Naive thymus-derived CD4-positive, alpha-beta T cell (primary cell): ENCODE measurements at places on chromosomes 7 and 10. TPM values are rescaled to one million over a fixed set of nuclear protein-coding genes. Genes with fewer than 3 reads are reported as not detected.

KIAA1549 gene
- total RNA-seq, result 0.19 TPM

WNT2 gene
- not detected for total RNA-seq

ELMO1 gene
- 119 and 132 TPM in 2 replicates for total RNA-seq

HTRA1 gene
- 0.49 TPM for total RNA-seq

TUBAL3 gene
- total RNA-seq, result not detected

TMEM176A gene
- total RNA-seq, result 1.3 TPM

NPY gene
- not detected for total RNA-seq

GRM3 gene
- total RNA-seq, result not detected

TES gene
- 102 TPM for total RNA-seq

GRCh38 chr7:135741905-135742304 lies 6.7 kb downstream of the FAM180A start:
- no peak for DNase-seq
- H3K4me1 ChIP-seq, result no peaks in the 10 kb centered on the region
- no peaks in the 10 kb centered on the region for H3K27me3 ChIP-seq
- no peaks in the 10 kb centered on the region for H3K36me3 ChIP-seq
- no peak overlapping the region for H3K27ac ChIP-seq

GRCh38 chr7:946256-946996 lies 8.1 kb downstream of the ADAP1 start:
- H3K27ac ChIP-seq, result no peak overlapping the region
- no peak for DNase-seq
- H3K36me3 ChIP-seq, result no peaks in the 10 kb centered on the region
- no peak overlapping the region for H3K4me3 ChIP-seq

- H3K4me3 ChIP-seq, result no peak overlapping the region
- peaks cover 21% of the 10 kb centered on the region for H3K4me1 ChIP-seq
- no peaks in the 10 kb centered on the region for H3K36me3 ChIP-seq
- H3K27ac ChIP-seq, result no peak overlapping the region
Observed at GRCh38 chr10:123139521-123140163, 3.9 kb downstream of the HMX3 start.

DNA sequence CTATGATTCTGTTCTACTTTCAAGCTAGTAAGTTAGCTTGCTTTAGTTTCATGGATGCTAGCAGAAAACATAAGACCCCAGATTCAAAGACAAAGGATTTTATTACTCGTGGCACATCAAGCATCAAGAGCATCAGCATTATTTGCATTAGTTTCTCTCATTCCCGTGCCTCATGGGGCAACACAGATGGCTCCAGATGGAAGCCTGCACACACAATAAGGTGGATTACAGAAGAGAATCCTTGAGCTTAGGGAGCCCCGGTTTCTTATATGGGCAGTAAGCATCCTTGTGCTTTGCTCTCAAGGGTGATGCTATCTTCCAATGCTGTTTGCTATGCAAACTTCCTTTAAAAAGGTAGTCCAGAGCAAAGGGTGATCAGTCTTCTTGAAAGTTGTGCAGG lies 10.7 kb upstream of the CAPZA2 start:
- H3K36me3 ChIP-seq, result no peaks in the 10 kb centered on the region
- peaks cover 2% of the 10 kb centered on the region for H3K27me3 ChIP-seq
- no peak overlapping the region for H3K27ac ChIP-seq
- no peak overlapping the region for H3K4me3 ChIP-seq
- H3K4me1 ChIP-seq, result no peaks in the 10 kb centered on the region

DNA sequence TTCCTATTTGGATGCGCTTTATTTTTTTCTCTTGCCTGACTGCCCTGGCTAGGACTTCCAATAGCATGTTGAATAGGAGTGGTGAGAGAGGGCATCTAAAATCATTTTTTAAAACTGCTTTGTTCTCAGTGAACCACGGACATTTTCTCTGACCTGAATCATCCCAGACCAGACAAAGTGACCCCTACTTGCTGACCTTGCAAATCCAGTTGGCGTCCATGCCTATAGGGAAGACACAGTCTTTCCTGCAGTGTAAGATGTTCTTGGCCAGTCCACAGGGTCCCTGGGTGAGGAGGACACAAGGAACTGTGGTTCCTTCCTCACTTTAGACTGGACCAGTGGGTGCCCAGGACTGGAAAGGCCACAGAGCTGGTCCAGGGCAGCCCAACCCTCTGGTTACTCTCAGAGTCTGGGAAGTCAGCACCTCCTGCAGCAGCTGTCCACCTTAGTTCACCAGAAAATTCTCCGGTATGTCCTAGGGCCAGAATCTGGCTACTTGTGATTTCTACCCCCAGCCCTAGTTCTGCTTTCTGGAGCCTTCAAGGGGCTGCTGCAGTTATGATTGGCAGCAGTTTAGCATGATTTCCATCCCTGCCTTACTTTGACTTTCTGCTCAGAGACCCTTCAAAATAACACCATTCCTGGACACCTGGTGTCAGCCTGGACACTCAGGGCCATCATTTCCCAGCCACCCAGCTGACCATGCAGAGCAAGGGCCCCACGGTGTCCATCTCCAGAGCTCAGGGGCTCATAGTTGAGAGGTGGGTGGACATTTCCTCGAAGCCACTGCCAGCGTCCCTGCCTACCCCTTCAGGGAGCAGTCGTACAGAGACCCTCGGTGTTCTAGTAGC lies 19.3 kb downstream of the VIPR2 start:
- DNase-seq, result no peak
- no peaks in the 10 kb centered on the region for H3K27me3 ChIP-seq
- H3K4me1 ChIP-seq, result no peaks in the 10 kb centered on the region
- no peak overlapping the region for H3K4me3 ChIP-seq
- no peak overlapping the region for H3K27ac ChIP-seq
- H3K36me3 ChIP-seq, result no peaks in the 10 kb centered on the region

DNA sequence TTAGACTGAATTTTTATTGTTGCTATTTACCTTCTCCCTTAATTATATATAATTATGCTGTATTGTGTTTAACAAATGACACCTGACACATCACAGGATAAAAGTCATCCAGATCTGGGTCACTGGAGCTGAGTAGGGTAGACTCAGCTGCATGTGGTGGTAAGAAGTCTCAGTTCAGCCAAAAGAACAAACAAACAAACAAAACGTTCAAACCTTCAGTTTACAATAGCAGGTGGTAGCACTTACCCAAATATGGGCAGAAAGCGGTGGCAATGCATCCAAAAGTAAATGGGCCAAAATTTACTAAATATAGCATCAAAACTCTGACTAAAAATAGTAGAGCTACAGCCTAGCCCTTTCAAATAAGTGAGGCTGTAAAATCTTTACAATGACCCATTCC lies 42.2 kb downstream of the ZWINT start:
- DNase-seq, result no peak
- H3K4me1 ChIP-seq, result no peaks in the 10 kb centered on the region
- no peaks in the 10 kb centered on the region for H3K27me3 ChIP-seq
- no peak overlapping the region for H3K4me3 ChIP-seq
- no peak overlapping the region for H3K27ac ChIP-seq

- no peaks in the 10 kb centered on the region for H3K27me3 ChIP-seq
- no peak for DNase-seq
- no peak overlapping the region for H3K4me3 ChIP-seq
Observed at GRCh38 chr10:5609952-5610616, 56.3 kb downstream of the ASB13 start.

GRCh38 chr7:83001362-83002040 lies 161.2 kb downstream of the PCLO start:
- no peaks in the 10 kb centered on the region for H3K27me3 ChIP-seq
- no peak overlapping the region for H3K4me3 ChIP-seq
- H3K4me1 ChIP-seq, result no peaks in the 10 kb centered on the region
- no peak overlapping the region for H3K27ac ChIP-seq
- no peaks in the 10 kb centered on the region for H3K36me3 ChIP-seq

GRCh38 chr7:157964521-157964920 lies 623.1 kb downstream of the PTPRN2 start:
- no peak overlapping the region for H3K27ac ChIP-seq
- no peaks in the 10 kb centered on the region for H3K27me3 ChIP-seq
- no peaks in the 10 kb centered on the region for H3K36me3 ChIP-seq

DNA sequence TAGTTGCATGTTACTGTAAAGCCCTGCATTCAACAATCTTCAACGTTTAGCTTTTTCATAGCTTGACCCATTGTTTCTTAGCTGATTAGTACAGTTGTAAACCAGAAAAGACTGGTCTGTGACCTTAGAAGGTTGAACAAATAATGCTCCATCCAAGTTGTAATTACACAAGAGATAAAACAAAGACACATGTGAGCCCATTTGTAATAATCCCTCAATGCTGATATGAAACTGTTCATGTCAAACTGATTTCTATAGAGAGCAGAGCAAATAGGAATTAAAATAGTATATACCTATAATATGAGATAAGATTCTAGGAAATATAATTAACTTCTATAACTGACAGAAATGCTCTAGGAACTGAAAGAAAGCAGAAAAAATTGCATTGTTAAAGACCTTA lies 94.7 kb upstream of the SLC25A13 start:
- no peaks in the 10 kb centered on the region for H3K36me3 ChIP-seq
- H3K4me1 ChIP-seq, result no peaks in the 10 kb centered on the region
- no peak for DNase-seq
- no peak overlapping the region for H3K27ac ChIP-seq
- no peak overlapping the region for H3K4me3 ChIP-seq

- H3K27ac ChIP-seq, result no peak overlapping the region
- no peaks in the 10 kb centered on the region for H3K36me3 ChIP-seq
- DNase-seq, result no peak
- H3K27me3 ChIP-seq, result no peaks in the 10 kb centered on the region
- no peak overlapping the region for H3K4me3 ChIP-seq
- H3K4me1 ChIP-seq, result no peaks in the 10 kb centered on the region
Observed at GRCh38 chr7:18760046-18760445, 264.5 kb downstream of the HDAC9 start.

- no peaks in the 10 kb centered on the region for H3K36me3 ChIP-seq
- H3K4me3 ChIP-seq, result no peak overlapping the region
- H3K27me3 ChIP-seq, result no peaks in the 10 kb centered on the region
- H3K4me1 ChIP-seq, result no peaks in the 10 kb centered on the region
- no peak for DNase-seq
- H3K27ac ChIP-seq, result no peak overlapping the region
Observed at GRCh38 chr7:86295526-86295925, 348.2 kb upstream of the GRM3 start.

GRCh38 chr7:21094589-21094988 lies 307.9 kb upstream of the SP8 start:
- H3K27me3 ChIP-seq, result no peaks in the 10 kb centered on the region
- no peaks in the 10 kb centered on the region for H3K36me3 ChIP-seq
- H3K4me3 ChIP-seq, result no peak overlapping the region
- no peaks in the 10 kb centered on the region for H3K4me1 ChIP-seq
- no peak for DNase-seq
- H3K27ac ChIP-seq, result no peak overlapping the region

DNA sequence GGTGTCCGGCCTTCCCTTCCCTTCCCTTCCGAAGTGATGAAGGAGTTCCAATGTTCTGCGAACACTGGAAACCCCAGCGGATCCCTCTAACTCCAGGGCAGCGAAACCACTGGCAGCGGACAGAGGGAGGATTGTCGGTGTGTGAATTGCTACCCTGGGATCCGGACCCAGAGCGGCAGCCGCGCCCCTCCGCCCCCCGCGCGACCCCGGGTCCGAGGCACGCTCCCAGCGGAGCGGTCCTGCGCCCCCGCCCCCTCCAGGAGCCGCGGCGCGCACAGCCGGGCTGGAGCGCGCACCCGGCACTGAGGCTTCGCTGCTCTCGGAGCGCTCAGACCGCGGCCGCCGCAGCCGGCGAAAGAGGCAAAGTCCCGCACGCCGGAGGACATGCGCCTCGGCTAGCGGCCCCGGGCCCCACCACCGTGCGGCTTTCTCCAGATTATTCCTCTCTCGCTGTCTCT lies at the start of gene PTPRZ1:
Gene PTPRZ1 (plus strand): TSS at position 331 of the 458 bp plus-strand sequence. CDS start 339 bp downstream, outside the sequence.
- H3K27me3 ChIP-seq, result no peaks in the 10 kb centered on the region
- H3K4me1 ChIP-seq, result no peaks in the 10 kb centered on the region
- DNase-seq, result no peak
- H3K27ac ChIP-seq, result no peak within 1 kb of the TSS

DNA sequence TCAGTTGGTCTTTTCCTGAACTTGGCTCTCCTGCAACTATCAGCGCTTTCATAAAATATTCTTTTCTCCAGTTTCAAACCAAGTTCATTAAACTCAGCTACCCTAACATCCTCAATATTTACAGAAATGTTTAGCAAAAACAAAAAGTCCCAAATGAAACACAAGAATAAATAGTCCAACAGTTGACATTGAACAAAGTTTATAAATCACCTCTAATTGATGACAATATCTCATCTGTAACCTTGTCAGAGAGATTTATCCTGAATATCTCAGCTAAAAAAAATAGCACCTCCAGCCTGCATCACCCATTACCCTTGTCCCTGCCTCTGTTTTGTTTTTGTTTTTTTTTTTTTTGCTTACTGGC lies 76.1 kb downstream of the ANK3 start:
- H3K36me3 ChIP-seq, result no peaks in the 10 kb centered on the region
- DNase-seq, result no peak
- no peaks in the 10 kb centered on the region for H3K27me3 ChIP-seq
- H3K4me3 ChIP-seq, result no peak overlapping the region

- no peaks in the 10 kb centered on the region for H3K4me1 ChIP-seq
- H3K4me3 ChIP-seq, result no peak overlapping the region
- no peaks in the 10 kb centered on the region for H3K27me3 ChIP-seq
- no peak for DNase-seq
- no peak overlapping the region for H3K27ac ChIP-seq
Observed at GRCh38 chr7:11261470-11261869, 287.8 kb downstream of the PHF14 start.

- H3K4me1 ChIP-seq, result peaks cover 58% of the 10 kb centered on the region
- peak overlapping the region; percentile 100 for H3K27ac ChIP-seq
- peak overlapping the region; percentile 85 for H3K4me3 ChIP-seq
- H3K36me3 ChIP-seq, result no peaks in the 10 kb centered on the region
- H3K27me3 ChIP-seq, result no peaks in the 10 kb centered on the region
Observed at GRCh38 chr7:3041986-3042675, 1.5 kb downstream of the CARD11 start.

GRCh38 chr10:43594944-43595589 lies 11.2 kb upstream of the ZNF485 start:
- peaks cover 23% of the 10 kb centered on the region for H3K4me1 ChIP-seq
- H3K27ac ChIP-seq, result peak overlapping the region; percentile 26
- peak overlapping the region; percentile 60 for H3K4me3 ChIP-seq
- peak; percentile 25 for DNase-seq
- H3K36me3 ChIP-seq, result no peaks in the 10 kb centered on the region

GRCh38 chr7:29063872-29064271 lies 82.5 kb downstream of the CPVL start:
- DNase-seq, result no peak
- no peaks in the 10 kb centered on the region for H3K27me3 ChIP-seq
- H3K27ac ChIP-seq, result no peak overlapping the region

DNA sequence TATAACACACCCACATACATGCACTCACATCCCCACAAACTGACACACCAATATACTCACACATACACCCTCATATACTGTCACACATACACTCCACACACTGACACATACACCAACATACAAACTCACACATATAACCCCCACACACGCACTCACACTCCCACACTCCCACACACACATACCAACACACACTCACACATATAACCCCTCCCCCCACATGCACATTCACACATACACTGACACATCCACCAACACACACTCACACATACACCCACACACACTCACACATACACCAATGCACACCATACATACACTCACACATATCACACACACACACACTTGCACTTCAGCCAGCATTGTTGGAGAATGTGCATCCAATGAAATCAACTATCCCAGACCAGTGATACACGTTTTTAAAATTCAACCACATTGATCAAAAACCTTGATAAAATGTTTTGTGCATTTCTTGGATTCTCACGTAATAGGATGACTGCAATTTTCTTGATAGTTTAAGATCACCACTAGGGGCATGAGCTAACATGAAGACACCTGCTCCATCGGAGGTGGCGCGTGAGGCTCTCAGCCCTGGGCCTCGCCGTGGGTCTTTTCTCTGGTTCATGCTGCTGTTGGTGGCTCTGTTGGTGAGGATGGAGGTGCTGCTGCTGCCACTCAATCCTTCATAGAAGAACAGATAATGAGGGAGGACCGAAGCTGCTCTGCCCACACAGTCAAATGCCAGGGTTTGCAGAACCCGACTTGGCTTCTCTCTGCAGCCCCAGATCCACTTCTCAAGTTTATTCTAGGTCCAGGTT lies 32.1 kb upstream of the CHST15 start:
- no peak for DNase-seq
- no peaks in the 10 kb centered on the region for H3K27me3 ChIP-seq
- H3K36me3 ChIP-seq, result no peaks in the 10 kb centered on the region
- no peaks in the 10 kb centered on the region for H3K4me1 ChIP-seq
